WTC11 (cell line): ENCODE measurements at places on chromosomes 1 and 21.

- no peak for DNase-seq
These were observed 55.2 kb downstream of the SLC9A1 start for GRCh38 chr1:27099587-27100334.

DNA sequence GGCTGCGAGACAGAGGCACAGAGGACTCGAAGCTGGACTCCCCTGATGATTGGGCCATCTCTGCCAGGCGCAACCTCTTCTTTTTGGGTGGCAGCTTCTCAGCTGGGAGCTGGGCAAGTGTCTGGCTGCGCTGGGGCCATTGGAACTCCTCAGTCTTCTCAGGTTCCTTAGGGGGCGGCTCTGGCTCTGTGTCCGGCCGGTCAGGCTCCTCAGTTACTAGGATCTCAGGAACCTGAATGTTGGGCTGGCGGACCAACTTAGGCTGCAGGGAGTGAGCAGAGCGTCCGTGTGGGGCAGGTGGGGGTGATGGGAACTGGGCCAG is 97.5 kb upstream of the EDN2 start:
- DNase-seq: no peak

- no peak for DNase-seq
These were observed 111.8 kb downstream of the PTBP2 start for GRCh38 chr1:96833376-96833775.

- DNase-seq: peak; percentile 18
These were observed 419.9 kb downstream of the ZP4 start for GRCh38 chr1:237470712-237471338.

DNA sequence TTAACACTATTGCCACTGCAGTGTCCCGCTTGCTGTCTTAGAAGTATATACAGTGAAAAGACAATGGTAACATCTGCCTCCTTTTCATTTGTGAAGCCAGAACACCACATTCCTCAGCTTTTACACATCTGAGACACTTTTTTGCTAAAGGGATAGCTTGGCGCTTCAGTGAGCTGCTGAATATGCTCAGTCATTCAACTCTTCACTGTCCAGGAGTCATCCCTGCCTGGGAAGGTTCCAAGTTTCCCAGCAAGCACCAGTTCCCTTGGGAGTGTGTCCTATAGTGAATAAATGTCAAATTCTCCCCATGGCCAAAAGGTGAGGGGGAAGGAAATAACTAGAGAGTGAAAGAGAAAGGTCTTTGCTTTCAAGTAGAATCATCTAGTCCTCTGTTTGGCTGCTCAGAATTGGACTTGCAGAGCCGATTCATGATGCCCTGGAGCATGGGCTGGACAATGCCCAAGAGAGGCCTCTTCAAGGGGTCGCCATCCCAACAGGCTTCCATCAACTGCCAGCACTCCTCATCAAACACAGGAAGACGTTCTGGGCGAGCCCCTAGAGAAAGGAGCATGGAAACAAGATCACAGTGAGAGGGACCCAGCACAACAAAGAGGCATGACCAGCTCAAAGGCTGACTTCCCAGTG is 25.5 kb upstream of the RBBP5 start:
- no peak for DNase-seq

DNA sequence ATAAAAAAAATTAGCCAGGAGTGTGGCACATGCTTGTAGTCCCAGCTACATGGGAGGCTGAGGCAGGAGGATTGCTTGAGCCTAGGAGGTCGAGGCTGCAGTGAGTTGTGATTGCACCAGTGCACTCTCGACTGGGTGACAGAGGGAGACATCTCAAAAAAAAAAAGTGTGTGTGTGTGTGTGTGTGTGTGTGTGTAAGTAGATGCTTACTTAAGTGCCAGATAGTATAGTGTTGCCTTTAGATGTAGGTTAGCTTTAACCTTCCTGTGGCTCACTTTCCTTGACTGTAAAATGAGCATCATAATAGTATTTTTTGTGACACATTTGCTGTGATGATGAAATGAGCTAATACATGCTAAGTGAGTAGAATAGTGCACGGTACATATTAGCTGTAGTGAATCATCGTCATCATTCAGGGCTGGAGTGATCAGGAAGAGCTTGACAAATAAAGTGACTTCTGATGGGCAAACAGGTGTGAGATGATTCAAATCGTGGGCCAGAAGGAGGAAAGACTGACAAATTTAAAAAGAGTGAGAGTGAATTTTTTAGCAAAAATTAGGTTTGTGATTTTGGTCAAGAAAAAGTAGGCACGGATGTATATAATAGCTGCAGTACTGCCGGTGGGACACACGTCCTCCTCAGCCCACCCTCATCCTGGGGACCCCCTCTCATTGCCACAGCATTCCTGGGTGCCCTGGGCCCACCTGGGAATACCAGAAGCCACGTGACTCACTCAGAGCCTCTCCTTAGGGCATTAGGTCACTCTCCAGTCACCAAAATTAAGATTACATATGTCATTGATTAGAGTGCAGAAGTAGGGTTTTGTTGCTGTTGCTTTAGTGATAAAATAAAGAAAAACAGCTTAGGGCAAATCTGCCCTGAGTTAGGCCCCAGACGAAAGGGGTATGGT is 33.9 kb downstream of the EIF2D start:
- DNase-seq: no peak

- DNase-seq: no peak
These were observed 64.2 kb downstream of the TCP10L start for GRCh38 chr21:32520875-32521735.

GRCh38 chr1:76543495-76543894 is 323.8 kb upstream of the ST6GALNAC5 start:
- DNase-seq: no peak

GRCh38 chr1:41783189-41783639 is 135.5 kb downstream of the HIVEP3 start:
- DNase-seq: no peak

DNA sequence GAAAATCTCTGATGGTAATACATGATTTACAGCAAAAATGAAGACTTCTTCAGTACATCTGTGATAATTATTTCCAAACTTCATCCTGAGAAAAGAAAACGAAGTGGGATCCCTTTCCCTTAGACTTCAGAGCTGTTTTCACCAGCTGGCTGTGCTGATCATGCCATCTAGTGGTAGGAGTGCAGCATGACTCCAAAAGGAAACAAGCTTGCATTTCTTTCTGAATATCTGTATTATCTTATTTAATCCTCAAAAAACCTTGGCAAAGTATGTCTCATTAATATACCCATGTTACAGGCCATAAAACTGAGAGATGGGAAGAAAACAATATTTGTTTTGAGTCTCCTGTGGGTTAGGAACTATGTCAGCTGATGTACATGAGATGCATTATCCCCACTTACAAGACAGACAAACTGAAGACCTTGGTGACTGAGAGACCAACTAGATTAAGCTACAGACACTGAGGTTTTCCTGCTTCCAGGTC is 9.8 kb upstream of the GJA8 start:
- peak; percentile 31 for DNase-seq

GRCh38 chr1:157181258-157181657 is 43.1 kb upstream of the ETV3 start:
- no peak for DNase-seq

GRCh38 chr1:23854568-23854967 is 13.5 kb downstream of the FUCA1 start:
- no peak for DNase-seq

GRCh38 chr1:29811247-29811646 is 574.9 kb downstream of the PTPRU start:
- DNase-seq: no peak

DNA sequence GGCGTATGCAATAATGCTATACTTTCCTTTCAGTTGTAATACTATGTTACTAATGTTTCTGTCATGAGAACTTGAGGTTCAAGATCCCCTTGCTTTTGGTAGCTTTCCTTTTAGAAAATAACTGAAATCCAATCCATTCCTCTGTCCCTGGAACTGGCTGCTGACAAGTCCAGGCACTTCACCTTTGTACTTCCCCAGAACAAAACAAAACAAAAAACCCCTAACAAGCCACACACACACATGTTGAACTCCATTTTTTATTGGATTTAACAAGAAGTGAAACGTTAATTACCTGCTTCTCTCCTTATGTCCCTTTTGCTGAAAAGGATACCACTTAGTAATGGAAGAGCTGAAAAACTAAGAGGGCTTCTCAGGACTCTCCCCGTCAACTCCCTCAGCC is 26.1 kb upstream of the SDC3 start:
- no peak for DNase-seq

DNA sequence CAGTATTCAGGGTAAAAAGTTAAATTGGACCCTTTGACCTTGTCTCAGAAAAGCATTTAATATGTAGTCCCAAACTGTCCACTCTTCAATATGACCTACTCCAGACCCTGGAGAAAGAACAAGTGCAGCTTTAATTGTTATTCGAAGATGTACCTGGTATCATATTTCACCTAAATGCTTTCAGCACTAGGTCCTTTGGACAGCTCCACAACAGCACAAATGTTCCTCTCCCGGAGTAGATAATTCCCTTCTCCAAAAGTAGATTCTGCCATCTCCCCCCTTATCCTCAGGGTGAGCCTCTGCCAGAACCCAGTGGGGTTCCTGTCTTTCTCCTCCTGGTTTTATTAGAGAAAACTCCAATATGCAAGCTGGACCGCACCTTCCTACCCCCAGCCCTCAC is 104.5 kb upstream of the AJAP1 start:
- no peak for DNase-seq

DNA sequence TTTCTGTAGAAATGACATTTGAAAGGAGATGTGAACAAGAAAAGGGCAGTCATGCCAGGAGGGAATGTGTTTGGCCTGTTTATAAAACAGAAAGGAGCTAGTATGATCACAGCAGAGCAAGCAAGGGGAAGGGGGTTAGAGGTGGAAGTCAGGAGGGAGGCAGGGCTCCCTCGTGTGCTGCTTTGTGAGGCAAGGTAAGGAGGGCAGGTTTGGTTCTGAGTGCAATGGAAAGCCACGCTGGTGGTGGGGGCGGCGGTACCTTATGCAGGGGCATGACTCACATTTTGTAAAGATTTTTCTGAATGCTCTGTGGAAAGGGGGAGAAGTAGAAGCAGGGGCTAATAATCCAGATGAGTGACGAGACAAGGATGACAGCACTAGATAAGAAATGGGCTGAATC is 197.5 kb upstream of the C8B start:
- DNase-seq: no peak

DNA sequence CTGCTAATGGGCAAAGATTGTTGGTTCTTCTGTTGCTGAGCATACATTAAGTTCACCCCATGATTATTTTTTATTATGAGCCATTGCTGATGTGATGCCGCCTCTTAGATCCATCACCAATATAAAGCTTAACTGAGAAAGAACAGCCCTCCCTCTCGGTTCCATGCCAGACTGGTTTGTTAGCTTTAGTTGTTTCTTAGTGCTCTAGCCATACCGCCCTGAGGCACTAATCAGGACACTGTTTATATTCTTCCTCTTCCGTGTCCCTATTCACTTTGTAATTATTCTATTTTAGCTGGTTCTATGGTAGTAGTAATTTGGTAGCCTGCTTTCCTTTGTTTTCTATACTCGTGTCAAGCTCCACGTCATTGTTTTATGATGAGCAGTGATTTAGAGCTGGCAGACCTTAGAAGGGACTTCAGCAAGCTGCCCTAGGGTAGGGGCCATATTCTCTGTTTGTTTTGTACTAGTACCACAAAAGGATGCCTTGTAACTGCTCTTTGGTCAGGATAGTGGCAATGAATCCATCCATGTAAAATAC is 27.3 kb upstream of the PDPN start:
- no peak for DNase-seq

GRCh38 chr1:201020721-201021629 is 2.5 kb downstream of the KIF21B start:
- peak; percentile 65 for DNase-seq

GRCh38 chr21:45086337-45086958 is 12.1 kb downstream of the ADARB1 start:
- DNase-seq: no peak

- DNase-seq: no peak
These were observed 7.0 kb downstream of the COLGALT2 start for GRCh38 chr1:184030433-184031091.

DNA sequence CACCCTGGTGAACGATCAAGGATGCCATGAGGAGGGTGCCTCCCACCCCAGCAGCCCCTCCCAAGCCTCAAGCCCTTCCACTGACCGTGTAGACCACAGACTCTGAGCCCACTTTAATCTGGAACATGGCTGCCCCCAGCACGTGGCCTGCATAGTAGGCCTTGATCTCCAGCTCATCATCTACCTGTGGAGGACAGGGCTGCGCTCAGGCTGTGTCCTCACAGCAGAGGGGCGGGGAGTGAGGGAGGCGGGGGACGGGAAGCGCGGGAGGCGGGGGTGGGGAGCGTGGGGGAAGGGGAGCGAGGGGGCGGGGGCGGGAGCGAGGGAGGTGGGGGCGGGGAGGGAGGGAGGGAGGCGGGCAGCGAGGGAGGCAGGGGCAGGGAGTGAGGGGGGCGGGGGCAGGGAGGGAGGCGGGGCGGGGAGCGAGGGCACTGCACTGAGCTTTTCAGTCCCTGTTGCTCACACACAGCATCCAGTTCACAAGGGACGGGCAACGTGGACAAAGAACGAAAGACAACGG is 7.1 kb downstream of the PUSL1 start:
- peak; percentile 67 for DNase-seq

- DNase-seq: no peak
These were observed 51.7 kb downstream of the RPS6KA1 start for GRCh38 chr1:26581287-26581651.

DNA sequence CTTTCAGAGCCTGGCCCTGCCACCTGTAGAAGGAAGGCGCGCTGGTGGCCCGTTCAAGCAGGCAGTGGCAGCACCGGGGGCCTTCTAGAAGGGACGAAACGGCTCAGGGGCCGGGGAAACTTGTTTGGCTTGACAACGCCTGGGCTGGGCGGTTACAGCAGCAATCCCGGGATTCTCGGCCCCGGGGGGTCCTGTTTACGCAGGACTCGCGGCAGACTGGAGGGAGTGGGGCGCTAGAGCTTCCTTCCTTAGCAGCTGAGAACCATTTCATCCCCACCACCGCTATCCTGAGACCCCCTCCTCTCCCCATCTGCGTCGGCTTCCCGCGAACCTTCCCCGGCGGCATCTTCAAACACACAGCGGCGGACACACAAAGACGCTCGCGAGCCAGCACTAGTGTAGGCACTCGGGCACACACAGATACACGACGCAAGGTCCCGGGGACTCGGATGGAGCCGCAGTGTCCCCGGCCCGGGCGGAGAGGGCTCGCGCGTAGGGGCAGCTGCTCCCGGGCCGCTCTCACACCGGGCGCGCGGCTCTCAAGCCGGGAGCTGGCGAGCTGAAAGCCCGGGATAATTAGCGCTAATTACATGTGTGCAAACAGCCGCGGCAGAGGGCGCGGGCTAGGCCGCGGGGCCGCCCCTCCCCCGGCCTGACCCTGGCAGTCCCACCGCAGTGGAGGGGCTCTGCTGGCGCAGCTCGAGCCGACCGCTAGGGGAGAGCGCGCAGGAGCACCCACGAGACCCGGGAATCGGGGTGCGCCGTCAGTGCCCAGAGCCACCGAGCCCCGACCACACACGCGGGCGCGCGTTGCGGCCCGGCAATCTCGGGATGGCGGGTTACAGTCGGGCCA is 271.4 kb downstream of the FOXD2 start:
- peak; percentile 76 for DNase-seq

GRCh38 chr21:45401916-45402900 is 2.8 kb upstream of the COL18A1 start:
- DNase-seq: peak; percentile 10

GRCh38 chr1:47230692-47231300 is 1.2 kb downstream of the TAL1 start:
- no peak for DNase-seq

- DNase-seq: no peak
These were observed 42.6 kb upstream of the SRSF10 start for GRCh38 chr1:24022581-24023361.
